CD8-positive, alpha-beta T cell (primary cell): ENCODE measurements at places on chromosomes 13 and 19. TPM values are rescaled to one million over a fixed set of nuclear protein-coding genes. Genes with fewer than 3 reads are reported as not detected.

Gene GPC5
- 0.14 TPM for total RNA-seq

Gene FAM83E
- total RNA-seq, result 3.1 TPM

Gene MIA
- total RNA-seq, result not detected

Gene ZNF614
- total RNA-seq, result 11.4 TPM

Gene SSC5D
- total RNA-seq, result 0.36 TPM

DNA sequence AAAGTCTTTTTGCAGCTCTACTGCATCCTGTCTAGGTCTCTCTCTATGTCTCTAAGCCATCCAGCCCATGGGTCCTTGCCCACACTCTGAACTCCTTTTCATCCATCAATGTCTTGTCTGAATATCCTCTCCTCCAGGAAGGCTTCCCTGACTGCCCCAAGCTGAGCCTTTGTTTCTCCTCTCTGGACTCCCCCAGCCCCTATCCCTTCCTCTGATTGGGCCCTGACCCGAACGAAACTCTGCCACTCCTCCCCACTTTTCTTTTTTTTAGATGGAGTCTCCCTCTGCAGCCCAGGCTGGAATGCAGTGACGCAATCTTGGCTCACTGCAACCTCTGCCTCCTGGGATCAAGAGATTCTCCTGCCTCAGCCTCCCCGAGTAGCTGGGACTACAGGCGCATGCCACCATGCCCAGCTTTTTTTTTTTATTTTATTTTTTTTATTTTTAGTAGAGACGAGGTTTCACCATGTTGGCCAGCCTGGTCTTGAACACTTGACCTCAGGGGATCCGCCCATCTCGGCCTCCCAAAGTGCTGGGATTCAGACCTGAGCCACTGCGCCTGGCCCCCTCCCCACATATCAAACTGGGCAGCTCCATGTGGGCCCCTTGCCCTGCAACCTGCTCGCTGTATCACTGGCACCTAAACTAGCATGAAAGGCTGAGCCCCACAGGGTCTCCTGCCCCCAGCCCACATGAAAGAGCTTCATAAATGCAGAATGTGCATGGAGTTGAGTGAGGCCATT lies 870 bp upstream of the UNC13A start:
- no peak for DNase-seq

GRCh38 chr13:53143757-53144339 lies 115.2 kb downstream of the OLFM4 start:
- no peak for DNase-seq

DNA sequence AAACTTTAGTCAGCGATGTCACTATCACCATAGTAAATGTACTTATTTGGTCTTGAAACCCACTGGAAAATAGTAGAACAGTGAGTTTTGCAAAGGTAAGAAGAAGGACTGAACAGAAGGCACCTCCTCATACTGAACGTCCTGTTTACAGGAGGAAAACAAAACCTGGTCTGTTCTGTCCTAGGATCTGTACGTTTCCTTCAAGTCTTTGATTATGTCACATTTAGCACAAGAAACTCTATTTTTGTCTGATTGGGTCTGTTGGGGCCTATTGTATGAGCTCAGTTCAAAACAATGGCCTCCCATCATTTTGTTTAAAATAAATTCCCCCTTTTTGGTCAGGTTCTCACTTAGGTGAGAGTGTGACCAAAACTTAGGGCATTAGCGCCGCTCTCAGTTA lies 11.2 kb upstream of the CFAP97D2 start:
- no peak for DNase-seq

- DNase-seq, result no peak
These were observed 1.3 kb downstream of the FLT3LG start for GRCh38 chr19:49475191-49475917.
